ENCODE measurements at places on chromosomes 3 and 15.

GRCh38 chr3:148077318-148077923 lies 620.3 kb upstream of the AGTR1 start:
- no peak for DNase-seq

DNA sequence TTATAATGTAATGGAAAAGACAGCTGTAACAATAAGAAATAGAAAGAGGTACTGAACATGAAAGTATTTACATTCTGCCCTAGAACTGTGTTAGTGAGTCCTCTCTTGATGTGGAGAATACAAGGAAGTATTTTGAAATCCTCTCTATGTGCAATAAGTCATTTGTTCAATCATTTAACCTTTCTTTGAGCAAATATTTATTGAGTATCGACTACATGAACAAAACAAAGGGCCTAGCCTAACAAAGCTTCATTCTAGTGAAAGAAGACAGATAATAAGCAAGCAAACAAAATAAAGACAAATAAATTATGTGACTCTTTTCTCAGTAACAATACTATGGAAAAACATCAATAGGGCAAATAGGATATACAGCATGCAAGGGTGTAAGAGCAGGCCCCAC lies 354.9 kb upstream of the ATP11B start:
- DNase-seq: no peak

DNA sequence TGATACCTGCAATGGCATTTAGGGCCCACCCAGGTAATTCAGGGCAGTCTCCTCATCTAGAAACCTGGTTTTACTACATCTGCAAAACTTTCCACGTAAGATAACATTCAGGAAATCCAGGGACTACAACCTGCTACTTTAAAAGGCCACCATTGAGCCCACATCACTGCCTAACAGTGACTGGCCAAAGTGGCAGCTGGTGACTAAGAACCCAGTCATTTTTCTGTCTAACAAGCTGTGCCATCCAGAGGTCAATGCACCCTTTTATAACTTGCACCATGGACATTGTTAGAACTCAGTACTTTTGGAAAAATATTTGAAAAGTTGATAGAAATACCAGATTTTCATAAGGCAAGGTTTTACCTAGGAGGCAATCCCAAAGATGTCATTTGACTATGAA lies 492.4 kb downstream of the OTOL1 start:
- DNase-seq: no peak

DNA sequence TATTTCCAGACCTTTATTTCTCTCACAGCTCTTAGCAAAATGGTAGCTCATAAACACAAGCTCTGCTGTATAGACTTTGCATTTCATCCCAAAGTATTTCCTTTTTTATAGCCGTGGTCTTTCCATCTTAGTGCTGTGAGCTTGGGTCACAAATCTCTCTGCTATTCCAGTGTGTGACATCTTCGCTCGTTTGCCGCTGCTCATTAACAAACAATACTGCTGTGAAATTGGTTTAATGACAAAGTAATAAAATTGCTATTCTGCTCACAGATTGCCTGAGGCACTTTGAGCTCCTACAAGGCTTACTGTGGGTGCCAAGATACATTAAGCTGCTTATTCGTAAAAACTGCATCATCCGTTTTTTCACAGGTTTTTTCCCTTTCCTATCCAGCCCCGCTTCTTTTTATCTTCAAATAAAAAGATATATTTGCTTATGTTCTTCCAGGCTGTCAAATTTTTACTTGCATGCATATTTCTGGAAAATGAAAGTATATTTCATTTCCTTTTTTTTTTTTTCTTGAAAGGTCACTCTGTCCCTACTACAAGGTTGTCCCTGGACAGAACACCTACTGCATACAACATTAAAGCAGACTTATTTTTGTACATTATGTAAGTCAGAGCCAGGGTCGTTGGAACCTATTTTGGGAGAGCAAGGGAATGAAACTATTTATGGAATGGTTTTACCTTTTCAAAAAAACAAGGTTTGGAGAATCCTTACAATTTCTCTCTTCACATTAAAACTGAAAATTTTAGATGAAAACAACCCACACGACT lies 174.5 kb downstream of the MEIS2 start:
- DNase-seq: no peak

DNA sequence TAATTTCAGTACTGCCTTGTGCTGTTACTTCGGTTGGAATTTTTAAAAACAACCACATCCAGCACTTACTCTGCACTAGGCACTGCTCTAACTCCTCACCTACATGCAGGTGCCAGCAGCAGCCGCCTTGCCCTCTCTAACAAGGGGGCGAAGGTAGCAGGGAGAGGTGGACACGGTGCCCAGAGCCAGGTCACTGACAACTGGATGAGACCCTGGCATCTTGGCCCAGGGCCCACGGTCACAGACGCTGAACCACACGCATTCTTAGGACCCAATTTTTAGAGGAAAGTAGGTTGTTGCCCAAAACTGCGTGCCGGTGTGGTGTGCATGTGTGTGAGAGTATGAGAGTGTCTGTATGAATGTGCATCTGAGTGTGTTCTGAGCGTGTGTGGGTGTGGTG lies 63.4 kb upstream of the GATA2 start:
- no peak for DNase-seq

DNA sequence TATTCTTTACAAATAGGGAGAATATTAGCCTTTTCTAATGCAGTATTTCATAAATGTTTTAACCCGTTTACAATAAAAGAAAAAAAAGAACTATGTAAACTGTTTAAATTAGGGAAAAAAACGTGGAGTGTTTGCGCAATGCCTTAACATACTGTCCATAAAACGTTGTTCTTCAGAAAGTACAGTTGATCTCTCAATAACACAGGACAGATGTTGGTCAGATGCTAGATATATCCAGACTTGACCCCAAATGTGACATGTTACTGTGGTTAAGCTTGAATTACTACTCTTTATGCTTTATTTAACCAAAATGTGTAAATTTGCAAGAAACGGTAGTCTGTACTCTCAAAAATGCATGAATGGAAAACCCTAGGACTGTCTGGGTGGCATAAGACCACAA lies 110.3 kb downstream of the PLOD2 start:
- no peak for DNase-seq

DNA sequence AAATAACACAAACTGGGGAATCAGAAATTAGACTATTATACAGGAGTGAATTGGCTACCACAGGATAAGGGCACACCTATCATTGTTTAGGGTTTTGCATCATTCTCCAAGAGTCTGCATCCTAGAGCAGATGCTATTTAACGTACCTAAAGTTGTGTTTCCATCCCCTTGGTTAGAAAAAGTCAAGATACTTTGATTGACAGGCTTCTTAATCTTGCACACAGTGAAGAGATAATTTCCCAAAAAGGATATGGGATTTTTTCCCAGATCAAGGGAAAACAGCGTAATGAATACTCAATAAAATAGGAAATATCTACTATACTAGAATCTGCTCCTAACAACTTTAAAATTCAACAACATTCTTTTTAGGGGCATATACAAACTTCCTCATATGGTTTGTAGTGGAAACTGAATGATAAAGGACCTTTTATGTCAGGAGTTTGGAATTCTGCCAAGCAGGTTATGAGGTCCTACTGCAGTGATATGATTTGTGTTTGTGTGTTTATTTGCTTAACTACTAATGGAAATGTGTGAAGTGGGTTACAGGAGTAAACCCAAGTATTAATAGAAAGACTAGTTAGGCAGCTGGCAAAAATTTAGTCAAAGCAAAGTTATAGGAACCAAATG lies 124.1 kb upstream of the MME start:
- no peak for DNase-seq

DNA sequence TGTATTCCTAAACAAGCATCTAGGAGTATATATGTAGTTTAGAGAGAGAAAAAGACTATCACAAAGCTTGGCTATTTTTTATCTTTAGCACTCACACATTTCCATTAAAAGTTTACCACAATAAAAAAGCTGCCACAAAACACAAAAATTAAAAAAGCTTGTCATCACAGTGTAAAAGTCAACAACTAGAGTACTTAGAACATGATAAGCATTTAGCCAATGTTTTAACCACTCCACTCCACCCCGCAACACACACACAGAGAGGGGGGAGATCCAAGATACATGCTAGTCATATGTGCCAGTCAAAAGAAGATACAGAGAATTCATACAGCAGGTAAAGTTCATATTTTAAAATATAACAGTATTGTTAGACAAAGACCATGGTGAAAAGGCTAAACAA lies 79.7 kb downstream of the STAG1 start:
- no peak for DNase-seq

DNA sequence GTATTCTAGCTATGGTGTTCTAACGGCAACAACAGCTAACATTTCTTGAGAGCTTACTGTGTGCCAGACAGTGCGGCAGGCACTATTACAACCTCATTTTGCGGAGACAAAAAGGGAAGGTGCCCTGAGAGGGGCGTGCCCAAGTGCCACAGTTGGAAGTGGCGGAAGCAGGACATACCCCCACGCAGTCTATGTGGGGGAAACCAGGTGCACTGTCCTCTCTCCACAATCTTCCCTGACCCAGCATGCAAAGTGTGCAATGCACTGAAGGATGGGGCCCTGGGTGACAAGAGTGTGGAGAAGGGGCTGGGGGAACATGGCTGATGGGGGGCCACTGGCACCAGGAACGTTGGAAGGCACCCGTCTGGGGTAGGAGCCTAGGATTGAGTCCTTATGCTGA lies 8.6 kb downstream of the ANP32A start:
- no peak for DNase-seq

DNA sequence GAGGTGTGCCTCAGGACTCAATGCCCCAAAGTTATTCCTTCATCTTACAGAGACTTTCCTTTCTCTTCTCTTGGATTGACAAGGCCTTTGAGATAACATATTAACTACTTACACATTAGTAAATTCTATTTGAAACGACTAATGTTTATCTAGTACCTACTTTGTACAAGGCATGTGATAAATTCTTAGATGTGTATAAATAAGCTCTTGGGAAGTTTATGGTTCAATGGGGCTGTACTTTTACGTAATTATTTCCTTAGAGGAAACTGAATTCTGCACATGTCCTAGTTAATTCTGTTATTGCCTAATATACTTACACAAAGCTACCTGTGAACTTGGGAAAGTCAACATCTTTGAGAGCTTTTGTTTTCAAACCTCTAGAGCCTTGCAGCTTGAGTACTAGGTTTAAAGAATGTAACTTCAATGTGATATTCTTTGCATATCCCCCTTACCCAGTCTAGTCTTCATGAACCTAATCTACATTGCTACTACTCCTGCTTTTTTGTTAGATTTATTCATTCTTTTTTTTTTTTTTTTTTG lies 58.5 kb upstream of the RAP2B start:
- no peak for DNase-seq

DNA sequence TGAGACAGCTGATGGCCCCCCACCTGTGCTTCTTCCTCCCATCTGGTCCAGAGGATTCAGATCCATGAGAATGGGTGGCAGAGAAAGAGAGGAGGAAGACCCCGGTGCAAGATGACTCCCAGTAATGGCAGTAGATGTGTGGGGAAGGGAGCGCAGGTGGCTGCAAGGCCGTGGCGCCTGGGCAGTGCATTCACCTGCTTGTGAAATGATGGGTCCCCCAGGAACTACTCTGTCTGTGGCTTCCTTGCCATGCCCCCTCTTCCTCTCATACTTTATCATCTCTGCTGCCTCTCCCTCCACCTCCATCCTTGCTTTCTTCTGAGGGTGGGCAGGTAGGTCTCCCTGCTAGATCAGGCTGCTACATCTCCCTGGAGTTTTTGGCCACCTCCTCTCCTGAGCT lies 23.3 kb downstream of the ZNF710 start:
- no peak for DNase-seq

GRCh38 chr3:194738254-194739093 lies 52.8 kb downstream of the FAM43A start:
- peak; percentile 89 for DNase-seq

DNA sequence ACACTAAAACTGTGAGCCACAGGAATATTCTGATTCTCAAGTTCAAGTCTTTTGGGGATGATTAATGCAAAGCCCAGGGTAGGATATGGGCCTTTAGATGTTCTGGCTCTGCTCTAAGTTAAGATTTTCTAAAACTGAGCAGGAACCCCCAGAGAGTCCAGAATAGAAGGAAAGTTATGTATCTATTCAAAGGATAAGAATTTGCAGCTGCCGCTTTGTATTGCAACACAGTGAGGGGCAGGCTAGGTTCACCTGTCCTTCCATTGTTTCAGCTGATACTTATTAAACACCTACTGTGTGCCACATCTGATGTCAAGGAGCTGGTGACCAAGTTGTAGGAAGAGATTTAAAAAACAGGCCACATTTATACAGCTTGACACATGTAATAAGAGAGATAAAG lies 290.4 kb downstream of the MAGI1 start:
- DNase-seq: no peak

- DNase-seq: no peak
Observed at GRCh38 chr3:62229908-62230307, 143.4 kb downstream of the FEZF2 start.

- no peak for DNase-seq
Observed at GRCh38 chr3:172296975-172297332, 151.3 kb downstream of the GHSR start.

GRCh38 chr15:57421551-57421950 lies 45.2 kb downstream of the CGNL1 start:
- DNase-seq: no peak

GRCh38 chr15:64343841-64344240 lies 12.1 kb downstream of the CSNK1G1 start:
- DNase-seq: no peak

GRCh38 chr3:64084640-64085039 lies 61.3 kb upstream of the PSMD6 start:
- no peak for DNase-seq

GRCh38 chr15:64246364-64247189 lies 83.8 kb upstream of the PPIB start:
- no peak for DNase-seq

GRCh38 chr3:11559816-11560633 lies 83.7 kb downstream of the VGLL4 start:
- peak; percentile 10 for DNase-seq

GRCh38 chr3:153614563-153614962 lies 452.5 kb downstream of the RAP2B start:
- no peak for DNase-seq

GRCh38 chr15:89857673-89858072 lies 36.1 kb downstream of the AP3S2 start:
- DNase-seq: no peak

DNA sequence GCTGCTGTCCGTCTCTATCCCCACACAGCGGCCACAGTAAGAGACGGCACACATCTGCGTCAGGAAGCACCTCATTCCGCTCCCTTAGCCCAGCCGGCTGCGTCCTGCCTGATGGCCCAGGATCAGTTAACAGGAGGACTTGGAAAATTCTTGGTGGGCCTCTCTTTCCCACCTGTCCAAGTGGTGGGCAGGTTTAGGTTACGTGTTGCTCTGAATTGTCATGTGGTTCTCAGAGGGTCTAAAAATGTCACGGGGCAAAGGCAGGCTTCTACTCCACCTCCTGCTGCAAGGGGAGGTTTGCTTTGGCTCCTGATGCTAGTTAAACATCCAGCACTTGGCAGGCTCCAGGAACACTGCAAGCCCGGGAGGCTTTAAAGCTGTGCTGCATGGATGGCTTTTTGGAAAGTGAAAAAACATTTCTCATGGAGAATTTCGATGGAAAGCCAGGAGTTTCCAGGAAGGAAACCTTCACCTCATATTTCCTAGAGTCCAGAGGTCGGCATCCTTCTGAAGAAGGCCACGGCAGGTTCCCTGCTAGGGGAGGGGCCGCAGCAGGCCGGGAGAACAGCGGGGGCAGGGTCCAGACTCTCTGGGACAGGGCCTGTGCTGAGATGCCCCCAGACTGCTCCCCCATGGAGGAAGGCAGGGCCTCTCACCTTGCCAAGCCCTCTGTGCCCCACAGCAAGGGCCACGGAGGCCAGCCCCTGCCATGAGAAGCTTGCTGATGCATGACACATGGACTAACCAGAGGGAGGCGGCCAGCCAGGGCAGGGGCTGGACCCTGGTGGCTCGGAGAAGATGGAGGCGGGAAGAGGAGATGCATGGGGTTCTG lies 10.8 kb downstream of the CTSH start:
- DNase-seq: no peak

- DNase-seq: no peak
Observed at GRCh38 chr15:101111570-101112262, 140.1 kb downstream of the CHSY1 start.
